Right ventricle myocardium inferior (tissue), 1 donor: ENCODE measurements at places on chromosomes 13 and 19. TPM values are rescaled to one million over a fixed set of nuclear protein-coding genes. Genes with fewer than 3 reads are reported as not detected.
A peak's percentile ranks its signal among the peaks of the same experiment; 100 is the strongest.

Gene RNF126
- 19.7 TPM for total RNA-seq

Gene FBXO17
- 2.3 TPM for total RNA-seq

Gene SOHLH2
- not detected for total RNA-seq

DNA sequence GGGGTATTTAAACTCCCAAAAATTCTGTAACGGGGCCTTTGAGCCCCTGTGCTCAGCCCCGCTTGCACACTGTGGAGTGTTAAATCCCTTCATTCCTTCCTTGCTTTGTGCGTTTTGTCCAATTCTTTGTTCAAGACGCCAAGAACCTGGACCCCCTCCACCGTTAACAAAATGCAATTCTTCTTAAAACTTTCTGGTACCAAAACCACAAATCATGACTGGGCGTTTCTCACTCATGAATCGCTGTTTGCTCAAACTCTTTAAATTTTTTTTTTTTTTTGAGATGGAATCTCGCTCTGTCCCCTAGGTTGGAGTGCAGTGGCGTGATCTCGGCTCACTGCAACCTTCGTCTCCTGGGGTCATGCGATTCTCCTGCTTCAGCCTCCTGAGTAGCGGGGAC, 881 bp downstream of the ZNF20 start:
- no peak for DNase-seq

- DNase-seq, result no peak
Observed at GRCh38 chr13:94157705-94158218, 321.7 kb downstream of the DCT start.

Gene CYP2F1
- not detected for total RNA-seq

DNA sequence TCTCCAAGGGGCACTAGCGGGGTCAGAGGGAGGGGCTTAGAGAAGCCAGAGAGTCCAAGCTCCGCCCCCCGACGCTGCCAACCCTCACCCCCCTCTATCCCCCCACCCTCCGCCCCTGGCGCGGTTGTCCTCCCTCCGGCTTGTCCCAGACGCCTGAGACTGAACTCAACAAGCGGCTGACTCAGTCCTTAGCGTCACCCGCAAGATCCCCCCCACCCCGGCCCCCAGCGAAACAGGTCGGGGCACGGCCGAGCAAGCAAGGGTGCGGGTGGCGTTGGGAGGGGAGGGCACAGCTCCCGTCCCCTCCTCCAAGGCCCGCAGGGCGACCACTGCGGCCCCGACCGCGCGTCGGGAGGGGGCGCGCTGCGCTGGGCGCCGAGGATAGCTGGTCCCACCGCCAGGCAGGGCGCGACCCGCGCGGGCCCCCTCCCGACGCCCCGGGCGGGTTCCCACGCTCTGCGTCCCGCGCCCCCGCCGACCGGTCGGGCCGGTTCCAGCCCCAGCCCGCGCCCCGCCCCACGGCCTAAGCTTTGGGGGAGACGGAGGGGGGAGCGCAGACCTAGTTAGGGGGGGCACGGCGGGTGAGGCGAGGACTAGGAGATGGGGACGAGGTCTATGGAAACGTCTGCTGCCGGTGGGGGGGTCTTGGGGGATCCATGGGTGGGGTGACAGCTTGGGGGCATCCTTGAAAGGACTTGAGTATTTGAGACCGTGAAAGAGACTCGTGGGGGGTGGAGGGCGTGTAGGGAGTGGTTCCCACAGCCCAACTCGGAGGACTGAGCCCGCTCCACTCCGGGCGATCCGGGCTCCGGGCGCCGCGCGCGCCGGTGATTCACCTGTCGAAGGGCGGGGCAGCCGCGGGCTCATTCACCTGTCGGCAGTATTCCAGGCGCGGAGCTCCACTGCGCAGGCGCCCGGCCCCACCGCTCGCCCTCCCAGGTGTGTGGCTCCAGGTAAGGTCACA, 5.1 kb downstream of the NOTCH3 start:
- DNase-seq, result no peak

GRCh38 chr13:71714802-71715375, 152.1 kb downstream of the DACH1 start:
- no peak for DNase-seq

Gene ZNF85
- total RNA-seq, result 2.9 TPM

DNA sequence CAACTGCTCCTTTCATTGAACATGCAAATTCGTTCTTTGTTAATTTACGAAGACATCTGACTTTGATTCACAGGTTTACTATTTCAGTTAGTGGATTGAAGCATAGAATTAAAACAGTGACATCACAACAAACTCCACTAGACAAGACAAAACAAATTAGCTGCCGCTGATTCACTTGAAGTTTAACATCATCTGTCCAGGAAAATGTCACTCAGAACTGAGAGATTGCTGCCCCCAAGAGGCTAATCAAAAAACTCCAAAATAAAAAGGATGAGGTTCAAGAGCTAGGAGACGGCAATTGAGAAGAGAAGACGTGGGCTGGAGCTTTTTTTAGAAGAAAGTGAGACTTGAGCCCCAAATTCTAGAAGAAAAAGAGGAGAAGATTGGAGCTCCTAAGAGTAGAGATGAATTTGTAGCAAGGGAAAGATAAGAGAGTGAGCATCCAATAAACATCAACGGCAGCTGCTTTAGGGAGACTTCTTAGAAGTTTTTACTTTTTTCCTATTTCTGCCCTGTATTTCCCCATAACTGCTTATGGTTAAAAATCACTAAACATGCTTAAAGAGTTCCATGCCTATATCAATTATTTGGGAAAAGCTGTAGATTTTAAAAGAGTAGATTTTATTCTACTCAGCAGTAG, 40.8 kb upstream of the TPP2 start:
- no peak for DNase-seq

- no peak for DNase-seq
Observed at GRCh38 chr19:45505151-45505995, 1.9 kb upstream of the VASP start.

GRCh38 chr19:50817941-50818858, 5.4 kb downstream of the KLK1 start:
- DNase-seq, result no peak

Gene PABPC3
- 0.05 TPM for total RNA-seq

DNA sequence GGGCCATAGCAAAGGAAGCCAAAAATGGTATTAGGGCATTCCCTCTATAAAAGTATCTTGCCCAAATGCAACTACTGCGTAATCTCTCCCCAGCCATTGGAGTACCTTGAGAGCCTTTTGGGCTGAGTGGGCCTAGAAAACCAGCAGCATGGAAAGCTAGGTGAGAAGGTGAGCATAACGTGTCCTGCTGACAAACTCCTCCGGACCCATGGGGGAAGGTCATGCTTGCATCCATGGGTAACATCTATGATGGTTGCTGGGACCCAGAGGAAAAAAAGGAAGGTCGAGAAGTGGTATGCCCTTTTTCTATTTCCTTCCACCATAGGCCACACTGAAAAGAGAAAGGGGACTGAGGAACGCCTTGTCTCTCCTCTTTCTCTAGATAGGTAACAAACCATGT, 57.4 kb downstream of the ZNF728 start:
- DNase-seq, result no peak

- DNase-seq, result no peak
Observed at GRCh38 chr13:48221686-48222187, 11.3 kb upstream of the ITM2B start.

DNA sequence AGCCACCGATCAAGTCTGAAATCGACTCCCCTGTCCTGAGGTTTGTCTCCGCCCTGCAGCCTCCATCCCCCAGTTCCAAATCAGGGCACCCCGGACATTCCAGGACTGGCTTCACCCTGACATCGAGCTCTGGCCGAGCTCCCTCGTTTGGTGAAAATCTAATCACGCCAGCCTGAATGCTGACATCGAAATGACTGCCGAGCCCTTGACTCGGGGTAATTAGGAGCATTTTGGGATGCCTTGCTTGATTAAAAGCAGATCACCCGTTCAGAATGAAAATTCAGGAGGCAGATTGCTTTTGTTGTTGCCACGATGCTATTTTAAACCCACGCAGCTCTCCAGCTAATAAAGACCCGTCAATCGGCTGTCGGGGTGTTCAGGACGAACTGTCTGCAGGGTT, 34.3 kb downstream of the ZNRF4 start:
- no peak for DNase-seq

Gene RYR1
- 0.81 TPM for total RNA-seq

Gene ZNF431
- total RNA-seq, result 13.1 TPM

Gene COX7A1
- 3,337 TPM for total RNA-seq

GRCh38 chr13:74466864-74467263, 332.7 kb upstream of the KLF12 start:
- DNase-seq, result no peak

GRCh38 chr19:42023121-42023942, 29.3 kb upstream of the ATP1A3 start:
- DNase-seq, result no peak

Gene DOCK9
- 34.9 TPM for total RNA-seq

- no peak for DNase-seq
Observed at GRCh38 chr13:47100214-47100853, 203.5 kb upstream of the HTR2A start.

Gene CDC42EP5
- 8.9 TPM for total RNA-seq

GRCh38 chr13:48493066-48493765, 39.7 kb downstream of the RCBTB2 start:
- no peak for DNase-seq

DNA sequence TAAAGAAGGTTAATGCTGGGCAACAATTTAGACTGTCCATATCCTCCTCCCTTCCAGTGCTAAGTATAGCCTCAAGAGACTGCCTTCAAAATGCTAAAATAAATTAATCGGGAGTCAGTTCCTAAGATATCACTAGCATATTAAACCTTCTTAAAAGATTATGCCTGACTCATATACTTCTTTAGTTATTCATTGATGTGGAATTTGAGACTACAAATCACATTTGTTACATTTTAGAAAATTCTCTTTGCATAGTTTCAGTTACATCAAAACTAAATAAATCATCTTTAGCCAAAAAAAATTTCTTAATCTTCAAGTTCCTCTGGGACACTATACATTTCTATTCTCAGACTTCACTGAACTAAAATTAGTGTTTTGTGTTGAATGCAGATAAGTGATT, 769.1 kb downstream of the PCDH9 start:
- no peak for DNase-seq

GRCh38 chr13:53560556-53560955, 531.9 kb downstream of the OLFM4 start:
- DNase-seq, result no peak

GRCh38 chr13:42816538-42816937, 35.2 kb downstream of the FAM216B start:
- DNase-seq, result no peak

Gene PTPRH
- total RNA-seq, result 0.87 TPM

- DNase-seq, result peak; percentile 91
Observed at GRCh38 chr19:10286803-10287737, at the start of gene ICAM4. Gene ICAM4, plus strand, starts transcription at chr19:10286955. Its CDS starts 58 bp downstream, at chr19:10287013.

Gene ATP4A
- total RNA-seq, result not detected

GRCh38 chr13:45518525-45519245, 53.9 kb downstream of the COG3 start:
- no peak for DNase-seq

DNA sequence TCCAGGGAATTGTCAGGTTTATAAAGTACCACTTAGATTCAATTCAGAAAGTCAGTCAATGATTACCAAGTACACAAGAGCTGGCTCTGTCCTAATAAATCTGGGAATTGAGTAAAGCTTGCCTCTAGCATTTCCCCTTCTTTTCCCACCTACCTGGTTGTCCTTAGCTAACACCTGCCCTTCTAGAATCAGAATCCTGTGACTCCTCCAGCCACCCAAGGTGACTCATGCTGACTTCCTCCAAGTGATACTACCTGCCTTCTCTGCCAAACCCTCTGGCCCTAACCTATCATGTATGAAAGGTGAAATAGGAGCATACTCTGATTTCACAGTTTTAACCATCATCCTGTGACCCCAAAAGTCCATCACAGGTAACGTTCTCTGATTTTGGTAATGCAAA, 151.2 kb downstream of the DIAPH3 start:
- DNase-seq, result no peak

Gene ZNF723
- total RNA-seq, result not detected

- DNase-seq, result no peak
Observed at GRCh38 chr19:52896431-52897137, 851 bp downstream of the ZNF320 start.

DNA sequence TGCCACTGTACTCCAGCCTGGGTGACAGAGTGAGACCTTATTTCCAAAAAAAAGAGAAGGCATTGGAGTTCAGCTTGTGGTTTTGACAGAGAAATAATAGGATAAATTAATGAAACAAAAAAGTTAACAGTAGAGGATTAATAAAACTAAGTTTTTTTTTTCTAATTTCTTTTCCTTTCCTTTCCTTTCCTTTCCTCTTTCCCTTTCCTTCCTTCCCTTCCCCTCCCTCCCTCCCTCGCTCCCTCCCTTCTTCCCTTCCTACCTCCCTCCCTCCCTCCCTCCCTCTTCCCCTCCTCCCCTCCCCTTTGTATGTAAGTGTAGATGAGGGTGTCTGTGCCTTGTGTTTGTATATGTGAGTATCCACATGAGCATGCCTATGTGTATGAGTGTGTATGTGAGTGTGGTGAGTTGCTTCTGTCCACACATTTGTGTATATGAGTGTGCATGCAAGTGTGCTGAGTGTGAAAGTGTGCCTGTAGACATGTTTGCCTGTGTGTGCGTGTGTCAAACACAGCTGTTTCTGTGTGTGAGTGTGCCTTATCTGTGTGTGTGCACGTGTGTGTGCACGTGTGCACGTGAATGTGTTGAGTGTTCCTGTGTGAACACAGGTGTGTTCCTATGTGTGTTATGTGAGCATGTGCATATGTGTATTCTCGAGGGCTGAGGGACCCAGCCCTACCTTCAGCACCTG, 12.5 kb upstream of the MZF1 start:
- peak; percentile 3 for DNase-seq

GRCh38 chr19:17086834-17087233, 11.3 kb downstream of the MYO9B start:
- DNase-seq, result no peak

- DNase-seq, result no peak
Observed at GRCh38 chr19:46886546-46887239, 25.9 kb downstream of the ARHGAP35 start.

Gene APOC1
- 1.4 TPM for total RNA-seq

- DNase-seq, result no peak
Observed at GRCh38 chr13:41401366-41401765, 56.0 kb upstream of the RGCC start.

DNA sequence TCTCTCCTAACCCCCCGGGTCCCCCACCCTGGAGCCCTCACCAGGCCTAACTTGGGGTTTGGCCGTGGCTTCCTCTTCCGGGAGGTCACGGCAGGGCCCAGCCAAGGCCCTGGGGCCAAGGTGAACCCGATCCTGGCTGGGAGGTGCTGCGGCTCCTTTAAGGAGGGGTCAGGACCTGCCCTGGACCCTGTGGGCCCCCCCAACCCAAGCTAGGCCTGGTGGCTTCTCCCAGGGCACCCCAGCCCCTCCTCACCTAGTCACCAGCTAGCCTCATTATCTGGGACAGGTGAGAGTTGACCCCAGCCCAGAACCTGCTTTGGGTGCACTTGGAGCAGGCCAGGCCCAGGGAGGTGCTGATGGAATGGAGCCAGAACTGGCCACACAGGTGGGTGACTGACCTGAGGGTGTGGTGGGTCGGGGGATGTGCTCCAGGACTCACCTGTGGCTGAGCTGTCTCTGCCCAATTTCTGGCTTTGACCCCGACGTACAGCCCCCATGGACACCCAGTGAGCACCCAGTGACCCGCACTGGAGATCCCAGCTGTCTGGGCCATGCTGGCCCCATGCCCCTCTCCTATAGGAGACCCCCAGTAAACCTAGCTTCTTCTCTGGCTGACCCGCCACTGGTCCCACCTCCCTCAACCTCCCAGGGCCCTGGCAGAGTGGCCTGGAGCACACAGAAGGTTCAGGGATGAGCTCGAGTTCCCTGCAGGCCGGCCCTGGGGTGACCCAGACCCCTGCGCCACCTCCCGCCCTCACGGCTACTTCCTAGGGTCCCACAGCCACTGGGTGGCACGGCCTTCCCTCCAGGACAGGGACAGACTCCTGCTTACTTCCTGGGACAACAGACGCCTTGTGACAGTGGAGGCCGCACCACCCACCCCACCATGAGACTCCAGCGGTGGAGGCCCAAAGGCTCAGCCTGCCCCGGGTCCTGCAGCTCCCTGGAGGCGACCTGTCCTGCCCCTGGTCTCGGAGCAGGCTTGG, 6.7 kb upstream of the MKNK2 start:
- DNase-seq, result peak; percentile 63

Gene RPS19
- 717 TPM for total RNA-seq
